Fibroblast of lung (primary cell): ENCODE measurements at places on chromosomes 5 and 9.

DNA sequence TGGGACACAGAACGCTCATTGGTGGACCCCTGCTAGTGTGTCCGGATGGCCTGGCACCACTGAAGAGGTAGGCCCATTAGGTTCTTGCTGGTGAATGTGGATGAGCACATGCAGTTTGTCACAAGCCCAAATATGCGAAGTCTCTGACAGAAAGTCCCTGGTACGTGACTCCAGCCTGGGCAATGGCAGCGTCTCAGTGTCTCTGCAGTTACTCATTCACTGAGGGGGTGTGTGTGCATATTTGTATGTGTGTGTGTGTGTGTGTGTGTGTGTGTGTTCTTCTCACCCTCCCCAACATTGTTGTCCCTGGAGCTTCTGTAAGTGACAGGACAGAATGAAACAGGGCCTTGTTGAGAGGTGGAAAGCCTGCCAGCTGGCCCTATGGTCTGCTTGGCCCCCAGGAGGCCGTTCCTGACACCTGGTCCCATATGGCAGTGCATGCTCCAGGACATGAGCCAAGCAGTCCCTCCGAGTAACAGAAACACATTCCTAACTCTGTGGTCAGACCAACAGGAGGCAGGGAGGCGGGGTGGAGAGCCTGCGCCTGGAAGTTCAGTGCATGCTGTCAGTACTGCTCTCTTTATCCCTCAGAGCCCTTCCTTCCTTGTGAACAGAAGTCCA, 169.9 kb downstream of the SLC28A3 start:
- DNase-seq: peak; percentile 98

GRCh38 chr5:90424245-90424644, 14.7 kb upstream of the CETN3 start:
- no peak for DNase-seq

DNA sequence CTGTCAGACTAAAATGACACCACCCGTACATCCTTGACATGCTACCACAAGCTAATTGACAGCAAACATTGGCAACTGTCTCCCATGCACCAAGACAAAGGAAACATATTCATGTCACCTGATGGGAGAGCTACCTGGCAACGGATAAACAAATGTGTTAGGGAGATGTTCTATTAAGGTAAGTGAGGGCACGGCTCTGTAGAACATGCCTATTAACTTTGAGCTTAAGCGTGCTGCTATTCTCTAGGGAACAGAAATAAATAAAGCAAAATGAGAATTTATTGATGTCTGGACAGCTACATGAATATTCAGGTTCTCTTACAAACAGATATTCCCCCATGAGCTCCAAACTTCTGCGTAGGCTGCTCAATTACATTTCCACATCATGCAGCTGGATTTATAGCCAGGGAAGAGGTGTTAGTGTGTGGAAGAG, 361.4 kb upstream of the RFX3 start:
- no peak for DNase-seq

DNA sequence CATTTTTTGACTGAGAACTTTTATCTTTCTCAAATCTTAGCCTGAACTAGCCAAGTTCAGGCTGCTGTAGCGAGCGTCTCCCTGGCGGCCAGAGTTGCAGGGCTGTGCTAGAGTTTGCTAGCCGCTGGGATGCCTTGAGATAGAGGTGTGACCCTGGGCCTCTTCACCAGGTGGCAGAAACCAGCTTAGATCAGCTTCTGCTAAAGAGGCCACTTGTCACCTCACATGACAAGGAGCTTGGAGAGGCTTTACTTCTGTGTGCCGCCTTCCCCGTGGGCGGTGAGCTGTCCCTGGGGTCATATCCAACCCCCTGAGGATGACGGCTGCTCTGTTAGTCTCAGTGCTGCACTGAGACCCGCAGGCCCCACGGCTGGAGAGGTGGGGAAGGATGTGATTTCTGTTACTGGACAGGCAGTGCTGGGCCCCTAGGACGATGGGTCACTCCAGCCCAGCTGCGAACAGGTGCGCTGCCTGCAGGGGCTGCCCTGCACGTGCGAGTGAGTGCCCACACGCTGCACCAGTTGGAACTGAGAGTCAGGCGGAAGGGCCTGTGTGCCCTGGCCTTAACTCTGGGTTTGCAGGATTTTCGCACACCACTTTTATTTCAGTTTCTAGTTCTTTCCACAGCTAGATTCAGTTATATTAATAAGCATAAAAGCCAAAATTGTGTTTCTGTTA, 63.8 kb downstream of the EHMT1 start:
- DNase-seq: no peak

- DNase-seq: peak; percentile 81
These were observed 236.1 kb downstream of the MARCHF11 start for GRCh38 chr5:15943487-15943886.

DNA sequence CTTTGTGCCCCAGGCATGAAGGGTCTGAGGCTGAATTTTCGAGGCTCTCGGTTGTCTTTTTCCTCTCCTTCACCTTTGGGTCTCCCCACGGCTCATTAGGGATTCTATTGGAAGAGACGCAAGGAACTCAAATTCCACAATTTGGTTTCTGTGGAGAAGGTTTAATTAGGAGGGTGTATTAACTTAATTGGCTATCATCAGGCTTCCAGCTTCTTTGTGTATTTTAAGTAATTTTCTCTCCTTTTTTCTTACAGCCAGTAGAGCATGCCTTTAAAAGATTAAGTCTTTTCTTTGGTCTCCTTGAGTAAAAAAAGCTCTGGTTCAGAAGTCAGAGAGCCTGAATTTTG, 115.4 kb downstream of the PDZD2 start:
- no peak for DNase-seq

- DNase-seq: peak; percentile 86
These were observed 141.8 kb upstream of the MAST4 start for GRCh38 chr5:66454186-66455078.

- no peak for DNase-seq
These were observed 27.8 kb downstream of the SERINC5 start for GRCh38 chr5:80227979-80228596.

GRCh38 chr5:14036947-14037346, 92.5 kb upstream of the DNAH5 start:
- DNase-seq: no peak
